ENCODE measurements at places on chromosomes 2 and 18.
A peak's percentile ranks its signal among the peaks of the same experiment; 100 is the strongest.

DNA sequence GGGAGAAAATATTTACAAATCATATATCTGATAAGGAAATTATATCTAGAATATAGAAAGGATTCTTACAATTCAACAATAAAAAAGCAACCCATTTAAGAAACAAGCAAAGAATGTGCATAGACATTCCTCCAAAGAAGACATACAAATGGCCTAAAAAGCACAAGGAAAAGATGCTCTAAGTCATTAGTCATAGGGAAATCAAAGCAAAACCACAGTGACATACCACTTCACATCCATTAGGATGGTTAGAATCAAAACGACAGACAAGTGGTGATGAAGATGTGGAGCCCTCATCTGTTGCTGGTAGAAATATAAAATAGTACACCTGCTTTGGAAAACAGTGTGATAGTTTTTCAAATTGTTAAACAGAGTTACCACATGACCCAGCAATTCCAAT, 48.2 kb downstream of the MAPRE2 start:
- no peak for DNase-seq

DNA sequence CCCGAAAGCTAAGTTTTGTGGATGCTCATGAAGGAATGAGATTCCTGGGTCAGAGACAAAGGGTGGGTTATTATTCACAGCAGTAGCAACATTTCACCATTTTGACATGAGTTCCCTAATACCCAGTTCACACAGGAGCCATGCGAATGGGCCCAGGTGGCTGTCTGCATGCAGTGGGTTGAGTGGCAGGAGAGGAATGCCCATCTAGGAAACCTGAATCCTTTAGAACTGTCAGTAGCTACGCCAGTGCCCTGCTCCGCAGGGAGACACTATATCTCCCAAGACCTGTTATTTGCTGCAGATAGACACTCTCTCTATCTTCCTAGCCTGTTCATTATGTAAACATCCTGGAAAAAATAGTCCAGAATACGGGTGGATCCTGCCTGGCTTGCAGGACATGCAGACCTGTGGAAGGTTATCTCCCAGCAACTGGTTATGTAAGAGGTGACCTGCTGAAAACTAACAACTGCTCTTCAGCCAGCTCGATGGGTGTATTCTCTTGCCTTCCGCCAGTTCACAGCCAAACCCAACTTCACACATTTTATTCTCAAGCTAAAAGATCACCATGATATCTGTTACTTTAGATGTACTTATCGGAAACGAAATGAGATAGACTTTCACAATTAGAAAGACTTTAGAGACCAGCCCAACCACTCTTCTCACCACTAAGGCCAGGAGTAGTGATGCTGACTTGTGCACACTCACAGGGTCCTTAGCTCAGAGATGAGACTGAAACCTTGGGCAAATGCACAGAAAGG, 59.1 kb downstream of the MBP start:
- DNase-seq, result no peak

DNA sequence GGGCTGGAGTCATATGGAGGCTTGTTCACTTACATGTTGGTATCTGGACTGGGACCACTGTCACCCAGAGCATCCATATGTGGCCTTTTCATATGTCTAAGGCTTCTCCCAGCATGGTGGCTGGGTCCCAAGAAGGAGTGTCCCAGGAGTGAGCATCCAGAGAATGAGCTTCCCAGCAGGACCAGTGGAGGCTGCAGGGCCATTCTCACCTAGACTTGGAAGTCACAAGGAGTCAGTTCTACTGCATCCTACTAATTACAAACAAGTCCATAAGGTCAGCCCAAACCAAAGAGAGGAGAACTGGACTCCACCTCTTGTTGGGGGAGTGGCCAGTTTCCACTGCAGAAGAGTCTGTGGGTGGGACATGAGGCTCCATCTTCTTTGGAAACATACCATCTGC, 5.1 kb upstream of the TEX51 start:
- peak; percentile 7 for DNase-seq

- no peak for DNase-seq
These were observed 247.0 kb downstream of the ALPK2 start for GRCh38 chr18:58381676-58382411.

DNA sequence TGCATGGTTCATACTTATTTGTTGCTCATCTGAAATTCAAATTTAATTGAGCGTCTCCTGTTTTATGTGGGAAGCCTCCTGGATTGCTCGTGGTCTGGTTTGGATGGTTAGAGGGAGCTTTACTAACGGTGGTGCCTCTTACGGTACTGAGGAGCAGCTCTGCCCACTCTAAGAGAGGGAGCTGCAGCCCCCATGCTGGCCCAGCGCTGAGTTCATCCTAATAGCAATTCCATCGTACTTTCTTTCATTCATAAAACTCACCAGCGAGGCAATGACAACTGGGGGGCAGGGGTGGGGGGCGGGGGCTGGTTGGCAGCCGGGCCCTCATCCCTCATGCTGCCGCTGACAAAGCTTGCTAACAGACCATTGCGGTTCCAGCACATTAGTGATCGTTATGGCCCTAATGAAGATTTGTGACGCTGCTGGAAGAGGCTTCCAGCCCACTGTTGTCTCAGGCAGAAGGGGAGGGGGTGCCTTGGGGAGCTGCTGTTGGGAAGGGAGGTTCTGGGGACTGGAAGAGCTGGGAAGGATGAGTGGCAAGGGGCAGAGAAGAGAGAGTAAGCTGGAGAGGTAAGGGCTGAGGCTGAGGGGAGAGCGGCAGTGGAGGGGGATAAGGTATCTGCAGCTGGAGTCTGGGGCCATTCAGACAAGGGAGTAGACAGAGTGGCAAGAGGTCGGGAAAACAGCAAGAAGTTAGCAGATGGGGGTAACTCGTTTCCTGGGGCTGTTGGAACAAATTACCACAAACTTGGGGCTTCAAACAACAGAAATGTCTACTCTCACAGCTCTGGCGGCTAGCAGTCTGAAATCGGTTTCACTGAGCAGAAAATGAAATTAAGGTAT, 238.1 kb downstream of the LPIN1 start:
- DNase-seq, result peak; percentile 52

GRCh38 chr2:181399027-181399426, 58.2 kb upstream of the ITGA4 start:
- no peak for DNase-seq

DNA sequence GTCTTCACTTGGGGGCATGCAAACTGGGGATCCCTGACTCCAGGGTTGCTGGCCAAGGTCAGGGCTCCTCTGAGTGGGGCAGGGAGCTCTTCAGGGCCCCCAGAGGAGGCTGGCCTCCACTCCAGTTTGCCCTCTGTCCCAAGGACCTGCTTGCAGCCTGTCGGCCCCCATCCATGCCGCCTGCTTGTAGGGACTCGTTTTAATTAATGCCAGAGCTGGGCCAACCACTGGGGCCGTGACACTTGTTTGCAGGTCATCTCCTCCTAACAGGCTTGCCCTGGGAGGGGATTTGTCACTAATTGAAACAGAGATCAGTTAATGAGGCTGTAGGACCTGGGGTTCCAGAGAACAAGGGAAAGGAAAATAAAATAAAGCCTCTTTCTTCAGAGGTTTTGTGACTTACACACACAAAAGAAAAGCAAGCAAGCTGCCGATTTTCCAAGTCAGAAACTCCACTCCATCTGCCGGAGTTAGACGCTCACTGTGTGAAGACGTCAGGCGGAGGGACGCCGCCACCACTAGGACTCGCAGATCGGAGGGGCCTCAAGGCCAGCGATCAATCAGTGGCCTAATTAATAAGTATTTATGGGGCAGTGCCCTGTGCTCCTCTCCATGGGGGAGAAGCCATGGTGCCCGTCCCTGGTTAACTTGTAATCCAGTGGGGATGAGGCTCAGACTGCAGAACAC, 75.9 kb downstream of the SFXN5 start:
- no peak for DNase-seq

DNA sequence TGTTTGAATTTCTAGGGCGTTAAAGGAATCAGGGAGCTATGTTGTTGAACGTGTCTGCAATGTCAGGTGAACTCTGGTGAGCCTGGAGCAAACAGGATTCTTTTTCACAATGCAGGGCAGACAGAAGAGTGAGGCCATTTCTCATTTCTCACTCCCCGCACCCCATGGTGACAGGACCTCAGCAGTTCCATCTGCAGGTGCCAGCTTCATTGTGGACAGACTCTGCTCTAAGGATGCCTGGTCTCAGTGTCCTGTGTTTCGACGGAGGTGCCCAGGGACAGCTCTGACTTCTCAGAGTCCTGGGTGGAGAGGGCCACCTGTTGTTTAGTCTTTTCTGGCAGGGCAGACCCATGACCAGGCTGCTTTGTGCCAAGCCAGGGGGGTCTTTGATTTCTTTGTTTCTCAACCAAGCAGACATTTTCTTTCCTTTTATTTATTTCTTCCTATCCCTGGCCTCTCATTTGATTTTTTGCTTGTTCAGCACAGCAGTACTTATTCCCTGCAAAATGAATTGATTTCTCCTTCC, 201.5 kb downstream of the RNF144A start:
- no peak for DNase-seq

DNA sequence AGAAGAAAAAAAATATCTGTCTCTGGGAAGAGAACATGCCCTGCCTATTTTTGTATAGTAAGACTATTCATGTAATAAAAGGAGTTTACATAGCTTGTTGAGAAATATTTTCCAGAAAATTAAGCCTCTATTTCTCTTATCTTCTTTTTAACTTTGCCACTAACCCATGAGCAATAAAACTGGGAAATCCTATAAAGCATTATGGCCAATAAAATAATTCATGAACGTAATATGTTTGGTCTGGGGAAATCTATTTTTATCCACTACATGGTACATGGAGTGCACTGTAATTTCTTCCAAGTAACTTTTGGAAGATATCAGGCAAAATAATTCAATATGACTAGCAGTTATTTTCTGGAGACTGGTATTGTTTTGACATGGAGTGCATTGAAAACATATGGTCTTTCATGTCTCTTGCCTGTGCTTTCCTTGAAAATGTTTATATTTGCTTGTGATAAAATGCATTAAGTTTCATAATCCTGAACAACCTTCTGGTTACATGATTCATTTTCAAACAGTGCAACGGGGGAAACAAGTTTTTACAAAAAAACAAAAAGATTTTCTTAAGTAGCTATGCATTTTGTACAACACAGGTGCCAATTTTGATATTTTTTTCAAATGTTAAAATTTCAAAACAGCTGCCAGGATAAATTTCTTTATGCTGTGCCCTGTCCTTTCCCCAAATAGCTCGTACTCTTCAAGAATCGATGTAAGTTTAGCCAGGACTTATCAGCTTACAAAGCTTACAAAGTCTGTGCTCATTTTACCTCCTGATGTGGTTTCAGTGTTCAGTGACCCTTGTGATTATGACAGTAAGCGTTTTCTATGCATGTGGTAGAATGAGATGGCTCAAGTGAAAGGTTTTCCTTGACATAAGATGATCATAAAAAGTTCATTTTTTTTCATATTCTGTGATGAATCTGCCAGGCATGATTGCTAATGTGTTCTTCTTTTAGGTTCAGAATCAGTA, 194.5 kb downstream of the UBE2E3 start:
- DNase-seq, result no peak

GRCh38 chr2:140011287-140011686, 1231.1 kb upstream of the NXPH2 start:
- DNase-seq, result no peak

GRCh38 chr2:85699325-85699724, 5.2 kb downstream of the GNLY start:
- no peak for DNase-seq

- DNase-seq, result peak; percentile 60
These were observed 482.9 kb upstream of the HS6ST1 start for GRCh38 chr2:128801576-128801975.

- peak; percentile 80 for DNase-seq
These were observed 308.4 kb downstream of the NDUFA10 start for GRCh38 chr2:239716536-239717318.

- peak; percentile 76 for DNase-seq
These were observed 35.2 kb downstream of the TTLL4 start for GRCh38 chr2:218745559-218746469.

- no peak for DNase-seq
These were observed 20.5 kb upstream of the TET3 start for GRCh38 chr2:73964223-73964622.

- DNase-seq, result no peak
These were observed 281.1 kb downstream of the MBD2 start for GRCh38 chr18:53943326-53943860.

DNA sequence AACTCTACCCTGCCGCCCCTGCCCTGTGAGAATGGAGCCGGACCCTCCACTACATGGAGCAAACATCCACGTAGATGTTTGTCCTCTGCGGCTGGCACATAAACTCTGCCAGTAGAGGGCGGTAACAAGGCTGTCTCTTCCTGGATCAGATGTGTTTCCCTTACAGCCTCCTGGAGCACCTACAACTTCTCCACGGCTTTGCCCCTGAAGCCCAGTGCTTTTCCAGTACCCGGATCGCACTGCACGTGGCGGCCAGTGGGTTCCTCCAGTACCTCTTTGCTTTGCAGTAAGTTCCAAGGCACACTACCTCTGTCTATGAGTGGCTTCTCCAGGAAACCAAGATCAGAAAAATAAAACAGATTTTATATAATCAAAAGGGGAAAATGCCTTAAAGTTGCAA, 651.3 kb downstream of the DCDC2C start:
- DNase-seq, result no peak

- DNase-seq, result no peak
These were observed 133.7 kb downstream of the FBXO15 start for GRCh38 chr18:74013955-74014354.

DNA sequence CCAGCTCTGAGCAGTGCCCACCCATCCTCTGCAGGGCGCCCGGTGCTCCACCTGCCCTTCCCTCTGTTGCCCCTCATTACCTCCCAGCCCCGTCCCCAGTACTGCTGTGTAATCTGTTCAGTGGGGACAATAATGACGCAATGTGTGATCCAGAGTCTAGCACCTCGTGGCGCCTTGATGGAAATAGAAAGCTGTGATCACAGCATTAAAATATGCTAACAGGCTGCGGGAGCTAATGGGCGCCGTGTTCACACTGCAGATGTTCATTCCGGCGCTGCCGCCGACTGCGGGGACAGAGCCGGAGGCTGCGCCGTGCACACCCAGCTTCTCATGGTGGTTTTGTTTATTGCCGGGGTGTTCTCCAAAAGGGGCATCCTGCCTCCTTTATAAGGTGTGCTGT, 235.2 kb downstream of the LDLRAD4 start:
- DNase-seq, result peak; percentile 11

- DNase-seq, result no peak
These were observed 41.1 kb downstream of the PRKCE start for GRCh38 chr2:45692566-45692965.

- DNase-seq, result no peak
These were observed 5.5 kb downstream of the ZNF396 start for GRCh38 chr18:35371412-35372195.
